ENCODE measurements at places on chromosomes 5 and 9. TPM values are rescaled to one million over a fixed set of nuclear protein-coding genes. Genes with fewer than 3 reads are reported as not detected.
A peak's percentile ranks its signal among the peaks of the same experiment; 100 is the strongest.

Gene ARID3C
- total RNA-seq, result 0.49 TPM

Gene IL3
- total RNA-seq, result not detected

Gene SNAPC4
- total RNA-seq, result 20.4 TPM

Gene CCDC171
- 4.4 TPM for total RNA-seq

DNA sequence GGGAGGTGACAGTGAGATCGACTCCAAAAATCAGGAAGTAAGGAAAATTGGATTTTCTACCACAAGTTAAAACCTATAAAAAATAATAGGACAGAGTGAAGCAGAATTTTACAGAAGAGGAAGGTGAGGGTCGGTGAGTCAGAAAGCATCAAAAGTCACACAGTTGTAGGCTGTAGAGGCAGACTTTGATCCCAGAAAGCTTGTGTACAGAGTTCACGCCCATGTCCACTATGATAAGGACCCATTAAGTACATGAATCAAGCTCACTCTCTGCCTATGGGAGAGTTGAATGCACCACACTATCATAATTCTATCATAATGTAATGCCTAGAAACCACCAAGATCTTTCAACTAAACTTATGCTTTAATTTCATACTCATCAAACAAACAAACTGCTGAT is 291.2 kb downstream of the PRELID2 start:
- no peaks in the 10 kb centered on the region for H3K36me3 ChIP-seq
- H3K4me1 ChIP-seq, result peaks cover under 1% of the 10 kb centered on the region
- H3K4me3 ChIP-seq, result no peak overlapping the region

GRCh38 chr5:142356349-142356715 is 31.5 kb upstream of the SPRY4 start:
- peak overlapping the region; percentile 59 for H3K4me3 ChIP-seq
- H3K36me3 ChIP-seq, result no peaks in the 10 kb centered on the region
- H3K27me3 ChIP-seq, result no peaks in the 10 kb centered on the region
- H3K27ac ChIP-seq, result peak overlapping the region; percentile 94
- H3K4me1 ChIP-seq, result peaks cover 56% of the 10 kb centered on the region
- DNase-seq, result no peak

DNA sequence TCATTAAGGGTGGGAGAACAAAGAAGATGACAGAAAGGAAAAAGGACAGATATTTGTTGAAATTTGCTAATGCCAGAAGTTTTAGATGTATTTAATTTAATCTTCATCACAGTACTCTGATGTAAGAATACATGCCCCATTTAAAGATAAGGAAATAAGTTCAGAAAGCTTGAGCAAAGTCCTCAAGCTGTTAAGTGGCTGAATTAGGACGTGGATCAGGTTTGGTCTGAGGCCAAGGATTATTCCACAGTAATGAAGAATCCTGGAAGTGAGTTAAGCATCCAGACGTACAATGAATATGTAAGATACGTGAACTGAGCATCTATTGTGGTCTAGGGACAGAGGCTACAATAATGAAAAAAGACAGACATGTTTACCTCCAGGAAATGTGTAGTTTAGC is 671.3 kb downstream of the PRELID2 start:
- H3K27ac ChIP-seq, result no peak overlapping the region
- no peaks in the 10 kb centered on the region for H3K36me3 ChIP-seq
- peaks cover 12% of the 10 kb centered on the region for H3K4me1 ChIP-seq
- no peak for DNase-seq

- no peaks in the 10 kb centered on the region for H3K36me3 ChIP-seq
- DNase-seq, result no peak
- H3K4me3 ChIP-seq, result no peak overlapping the region
- H3K27me3 ChIP-seq, result no peaks in the 10 kb centered on the region
- H3K4me1 ChIP-seq, result no peaks in the 10 kb centered on the region
- H3K27ac ChIP-seq, result no peak overlapping the region
Measured at GRCh38 chr9:16179566-16179965, 626.7 kb downstream of the CCDC171 start.

- peaks cover 43% of the 10 kb centered on the region for H3K27me3 ChIP-seq
- peak within 1 kb of the TSS; percentile 77 for H3K4me3 ChIP-seq
- peaks cover 17% of the 10 kb centered on the region for H3K4me1 ChIP-seq
- DNase-seq, result peak; percentile 61
- H3K36me3 ChIP-seq, result no peaks in the 10 kb centered on the region
- no peak within 1 kb of the TSS for H3K27ac ChIP-seq
Measured at GRCh38 chr5:41510176-41510831, at the start of gene PLCXD3. Gene PLCXD3, minus strand, starts transcription at chr5:41510601. Its CDS starts 75 bp downstream, at chr5:41510526.

DNA sequence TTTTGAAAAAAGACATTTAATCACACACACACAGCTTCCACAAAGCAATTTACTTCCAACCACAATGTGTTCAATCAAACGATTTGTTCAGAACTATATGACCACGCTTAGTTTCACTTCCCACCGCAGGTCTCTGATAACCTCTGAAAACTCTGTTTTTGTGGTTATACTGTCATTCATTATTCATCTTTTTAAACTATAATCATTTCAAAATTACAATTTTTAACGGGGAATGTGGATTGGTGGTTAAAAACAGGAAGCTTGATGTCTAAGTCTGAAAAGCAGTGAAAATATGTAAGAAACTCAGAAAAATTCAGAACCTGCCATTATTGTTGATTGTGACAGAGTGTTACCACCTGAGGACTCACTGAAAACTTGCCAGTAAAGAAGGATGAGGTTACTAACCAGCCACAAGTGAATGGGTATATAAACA is 12.7 kb upstream of the TMEM174 start:
- no peaks in the 10 kb centered on the region for H3K27me3 ChIP-seq
- H3K4me1 ChIP-seq, result no peaks in the 10 kb centered on the region
- no peak overlapping the region for H3K27ac ChIP-seq
- no peaks in the 10 kb centered on the region for H3K36me3 ChIP-seq
- H3K4me3 ChIP-seq, result no peak overlapping the region

- H3K27me3 ChIP-seq, result no peaks in the 10 kb centered on the region
- H3K4me1 ChIP-seq, result peaks cover 18% of the 10 kb centered on the region
- no peaks in the 10 kb centered on the region for H3K36me3 ChIP-seq
- no peak overlapping the region for H3K4me3 ChIP-seq
- no peak for DNase-seq
Measured at GRCh38 chr5:79263-79662, 12.7 kb upstream of the PLEKHG4B start.

DNA sequence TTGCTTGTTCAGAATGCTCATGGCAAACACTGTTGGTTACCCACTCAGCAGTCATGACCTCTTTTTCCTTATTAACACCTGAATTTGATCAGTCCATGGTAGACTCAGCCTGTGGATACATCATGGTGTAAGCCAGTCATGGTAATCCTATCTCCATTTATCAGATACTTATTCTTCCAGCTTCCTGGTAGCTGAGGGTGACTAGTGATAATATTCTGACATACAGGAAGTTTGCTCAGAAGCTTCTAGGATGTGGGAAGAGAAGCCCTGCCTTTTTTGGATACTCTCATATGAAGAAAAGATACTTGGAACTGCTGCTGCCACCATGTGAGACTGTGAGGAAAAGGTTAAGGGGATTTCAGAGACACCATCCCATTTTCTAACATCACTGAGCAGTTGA is 7.3 kb downstream of the GDA start:
- no peak overlapping the region for H3K4me3 ChIP-seq
- no peaks in the 10 kb centered on the region for H3K27me3 ChIP-seq
- H3K36me3 ChIP-seq, result no peaks in the 10 kb centered on the region
- H3K27ac ChIP-seq, result no peak overlapping the region
- H3K4me1 ChIP-seq, result no peaks in the 10 kb centered on the region
- DNase-seq, result no peak
